ENCODE measurements at places on chromosomes 3 and 15.

- no peak for DNase-seq
Observed at GRCh38 chr3:143585720-143586456, 262.4 kb downstream of the SLC9A9 start.

DNA sequence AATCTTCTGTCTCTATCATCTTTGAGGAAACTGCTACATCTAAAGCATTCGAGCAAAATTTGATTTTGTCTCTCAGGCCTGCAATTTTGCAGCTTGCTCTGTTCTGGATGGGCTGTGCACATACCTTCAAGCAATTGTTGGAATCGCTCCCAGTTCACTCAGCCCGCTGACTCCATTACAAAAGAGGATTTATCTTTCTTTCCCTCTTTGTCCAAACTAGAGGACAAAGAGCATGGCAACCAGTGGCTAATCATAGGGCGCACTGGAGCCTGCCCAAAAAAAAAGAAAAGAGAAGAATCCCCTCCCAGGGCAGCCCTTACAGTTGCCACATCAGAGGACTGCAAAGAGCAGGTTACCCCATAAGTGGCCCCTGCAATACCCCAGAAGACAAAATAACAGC lies 49.0 kb upstream of the DUT start:
- DNase-seq, result no peak

DNA sequence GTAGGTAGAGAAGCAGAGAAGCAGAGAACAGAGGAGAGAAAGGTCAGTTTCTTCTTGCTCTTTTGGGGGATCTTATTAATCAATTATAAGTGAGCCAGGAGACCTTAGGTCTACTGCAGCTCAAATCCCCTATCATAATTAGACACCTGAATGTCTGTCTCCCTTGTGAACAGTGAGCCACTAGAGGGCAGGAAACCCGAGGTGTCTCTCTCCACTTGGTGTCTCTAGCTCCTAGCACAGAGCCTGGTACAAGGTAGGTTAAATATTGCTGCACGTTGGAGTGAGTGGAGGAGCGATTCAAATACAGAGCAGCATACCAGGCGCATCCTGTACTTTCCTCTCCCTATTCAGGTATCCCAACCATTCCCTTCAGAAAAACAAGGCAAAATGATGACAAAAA lies 2.0 kb upstream of the ST8SIA2 start:
- DNase-seq, result no peak

- no peak for DNase-seq
Observed at GRCh38 chr15:100951965-100952364, 32.8 kb downstream of the LRRK1 start.

DNA sequence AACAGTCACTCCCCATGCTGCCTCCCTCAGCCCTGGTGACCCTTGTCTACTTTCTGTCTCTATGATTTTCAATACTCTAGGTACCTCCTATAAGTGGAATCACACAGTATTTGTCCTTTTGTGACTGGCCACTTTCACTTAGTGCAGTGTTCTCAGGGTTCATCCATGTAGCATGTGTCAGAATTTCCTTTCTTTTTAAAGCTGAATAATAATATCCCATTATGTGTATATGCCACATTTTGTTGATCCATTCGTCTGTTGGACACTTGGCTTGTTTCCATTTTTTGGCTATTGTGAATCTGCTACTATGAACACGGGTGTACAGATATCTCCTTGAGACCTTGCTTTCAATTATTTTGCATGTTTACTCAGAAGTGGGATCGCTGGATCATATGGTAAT lies 34.1 kb downstream of the PML start:
- DNase-seq, result peak; percentile 15

GRCh38 chr3:153572654-153573053 lies 410.6 kb downstream of the RAP2B start:
- no peak for DNase-seq

GRCh38 chr15:67067930-67068551 lies 2.6 kb downstream of the SMAD3 start:
- DNase-seq, result peak; percentile 39

GRCh38 chr3:155747946-155748290 lies 3.0 kb upstream of the PLCH1 start:
- no peak for DNase-seq

- no peak for DNase-seq
Observed at GRCh38 chr3:139472380-139473010, 3.8 kb downstream of the RBP2 start.

GRCh38 chr15:82177291-82178010 lies 85.1 kb downstream of the EFL1 start:
- DNase-seq, result no peak

- no peak for DNase-seq
Observed at GRCh38 chr15:27065151-27065550, 94.2 kb downstream of the GABRG3 start.

DNA sequence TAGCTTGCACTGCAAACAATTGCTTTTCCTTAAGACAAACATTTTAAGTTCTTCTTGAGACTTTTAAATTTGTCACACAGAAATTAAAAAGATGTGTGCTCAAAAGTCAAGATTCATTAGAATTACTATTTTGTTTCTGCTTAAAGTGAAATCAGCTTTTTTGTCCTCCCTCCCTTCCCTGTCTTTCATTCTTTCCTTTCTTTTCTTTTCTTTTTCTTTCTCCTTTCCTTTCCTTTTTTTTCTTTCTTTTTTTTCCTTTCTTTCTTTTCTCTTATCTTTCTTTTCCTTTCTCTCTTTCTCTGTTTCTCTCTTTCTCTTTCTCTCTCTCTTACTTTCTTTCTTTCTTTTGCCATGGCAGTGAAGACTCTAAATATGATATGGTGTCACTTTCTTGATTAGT lies 37.8 kb downstream of the FBXL2 start:
- no peak for DNase-seq

- no peak for DNase-seq
Observed at GRCh38 chr3:12131351-12132090, 27.2 kb downstream of the TIMP4 start.

DNA sequence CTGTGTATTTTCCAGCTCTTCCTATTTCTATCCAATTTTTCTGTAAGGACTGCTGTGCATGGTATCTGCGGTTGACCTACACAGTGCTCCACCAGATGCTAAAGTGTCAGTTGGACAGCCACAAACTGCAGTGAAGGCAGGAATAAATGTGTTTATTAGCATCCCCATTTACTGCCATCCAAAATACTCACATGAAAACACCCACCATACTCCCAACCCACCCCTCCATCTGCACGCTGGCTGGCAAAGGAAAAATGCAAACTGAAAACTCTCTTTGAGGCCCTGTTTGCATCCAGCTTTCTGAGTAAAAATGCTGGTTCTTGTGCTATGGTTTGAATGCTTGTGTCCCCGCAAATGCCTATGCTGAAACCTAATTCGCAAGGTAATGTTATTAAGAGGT lies 515.5 kb downstream of the ZNF385D start:
- DNase-seq, result no peak

GRCh38 chr15:49978121-49978520 lies 140.9 kb downstream of the ATP8B4 start:
- DNase-seq, result no peak
